ENCODE measurements at places on chromosomes 4 and X. TPM values are rescaled to one million over a fixed set of nuclear protein-coding genes. Genes with fewer than 3 reads are reported as not detected.

The NONO gene
- 121 TPM for polyA plus RNA-seq

The NLRP2B gene
- polyA plus RNA-seq = not detected

The SRPK3 gene
- 0.30 TPM for polyA plus RNA-seq

The SCFD2 gene
- 8.2 TPM for polyA plus RNA-seq

The RASSF6 gene
- 3.8 TPM for polyA plus RNA-seq

The EDNRA gene
- polyA plus RNA-seq = 3.2 TPM

The TSPAN6 gene
- 30.2 TPM for polyA plus RNA-seq

The DSPP gene
- 0.11 TPM for polyA plus RNA-seq

The DOK7 gene
- 0.11 TPM for polyA plus RNA-seq

The COL25A1 gene
- polyA plus RNA-seq = 2.1 TPM

The HS6ST2 gene
- polyA plus RNA-seq = 0.10 TPM

The PRR32 gene
- polyA plus RNA-seq = not detected

The BMPR1B gene
- 0.34 TPM for polyA plus RNA-seq

The ADH1A gene
- polyA plus RNA-seq = not detected

The GASK1B gene
- 25.1 TPM for polyA plus RNA-seq

The C1QTNF7 gene
- polyA plus RNA-seq = 5.8 TPM

The CFAP99 gene
- polyA plus RNA-seq = not detected

The CYBB gene
- polyA plus RNA-seq = 11.1 TPM

Data from adipose tissue (tissue), 3 donors.